ENCODE measurements at places on chromosomes 5 and 9.
A peak's percentile ranks its signal among the peaks of the same experiment; 100 is the strongest.

DNA sequence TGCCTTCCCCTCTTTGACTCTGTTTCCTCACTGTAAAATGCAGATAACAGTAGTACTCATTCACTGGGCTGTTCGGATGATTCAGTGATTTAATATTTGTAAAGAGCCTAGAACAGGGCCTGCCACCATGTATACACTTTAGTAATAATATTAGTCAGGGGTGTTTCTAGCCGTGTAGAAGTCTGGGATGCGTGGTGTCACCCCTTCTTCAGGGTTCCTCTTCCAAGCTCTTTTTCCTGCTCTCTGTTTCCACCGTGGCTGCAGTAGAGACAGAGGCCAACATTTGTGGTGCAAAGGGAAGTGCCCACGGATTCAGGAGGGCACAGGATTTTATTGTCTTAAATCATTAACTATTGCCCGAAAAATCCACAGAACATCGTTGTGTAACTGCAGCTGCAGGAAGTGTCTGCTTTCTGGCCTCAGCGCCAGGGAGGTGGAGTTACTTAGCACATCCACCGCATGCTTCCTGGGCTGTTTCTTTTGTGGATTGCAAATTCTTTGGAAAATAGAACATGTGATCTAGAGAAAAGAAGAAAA, 61.7 kb downstream of the TRIO start:
- no peak for DNase-seq

- no peak for DNase-seq
These were observed 153.2 kb upstream of the MEF2C start for GRCh38 chr5:89036166-89036565.

DNA sequence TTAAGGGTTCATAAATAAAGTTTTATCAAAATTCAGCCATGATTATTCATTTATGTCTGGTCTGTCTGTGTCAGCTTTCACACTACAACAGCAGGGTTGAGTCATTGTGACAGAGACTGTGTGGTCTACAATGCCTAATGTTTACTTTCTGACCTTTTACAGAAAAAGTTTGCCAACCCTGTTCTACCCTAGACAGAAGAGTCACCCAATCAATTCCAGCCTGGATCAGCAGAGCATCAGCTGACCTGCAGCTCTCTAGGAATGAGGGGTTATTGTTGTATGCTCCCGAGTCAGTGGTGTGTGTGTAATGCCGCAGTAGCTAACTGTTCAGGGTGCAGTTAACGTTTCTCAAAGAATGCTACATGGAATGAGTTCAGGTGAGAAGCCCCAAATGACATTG, 87.3 kb downstream of the HRH2 start:
- DNase-seq = no peak

DNA sequence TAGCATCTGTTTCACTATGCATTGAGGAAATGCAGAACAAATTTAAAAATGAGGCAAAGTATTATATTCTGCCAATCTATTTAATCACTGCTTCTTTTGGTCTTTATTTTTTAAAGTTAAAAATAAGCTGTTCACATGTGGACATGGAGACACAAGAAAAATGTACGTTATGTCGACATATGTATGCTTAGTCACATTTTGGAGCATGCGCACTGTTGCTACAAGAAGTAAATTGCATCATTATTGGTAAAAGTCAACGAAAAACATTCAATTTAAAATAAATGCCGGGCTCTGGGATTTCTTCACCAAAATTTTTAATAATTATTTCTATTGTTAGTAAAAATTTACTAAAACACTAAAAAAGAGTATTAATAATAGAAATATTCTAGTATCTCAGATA, 876.3 kb upstream of the CTNND2 start:
- no peak for DNase-seq

GRCh38 chr5:138803935-138804334, 50.7 kb downstream of the CTNNA1 start:
- no peak for DNase-seq

DNA sequence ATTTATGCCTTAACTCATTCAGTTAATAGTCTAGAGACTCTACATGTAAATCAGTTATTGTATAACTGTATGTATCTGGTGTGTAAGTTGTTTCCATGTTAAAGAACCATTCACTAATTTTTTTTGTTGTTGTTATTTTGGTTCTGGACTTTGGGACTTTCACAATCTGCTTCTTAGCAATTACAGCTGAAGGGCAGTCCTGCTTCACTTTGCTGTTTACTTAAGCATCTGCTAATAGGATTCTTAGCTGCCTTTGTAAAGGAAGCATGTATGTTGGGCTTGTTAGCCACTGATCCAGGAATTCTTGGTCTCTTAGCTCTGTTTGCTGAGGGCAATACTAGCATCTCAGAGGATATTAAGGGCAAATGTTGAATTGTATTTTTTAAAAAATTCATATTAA, 97.0 kb downstream of the FOCAD start:
- DNase-seq = no peak

GRCh38 chr5:97666783-97667182, 483.7 kb upstream of the RIOK2 start:
- no peak for DNase-seq

DNA sequence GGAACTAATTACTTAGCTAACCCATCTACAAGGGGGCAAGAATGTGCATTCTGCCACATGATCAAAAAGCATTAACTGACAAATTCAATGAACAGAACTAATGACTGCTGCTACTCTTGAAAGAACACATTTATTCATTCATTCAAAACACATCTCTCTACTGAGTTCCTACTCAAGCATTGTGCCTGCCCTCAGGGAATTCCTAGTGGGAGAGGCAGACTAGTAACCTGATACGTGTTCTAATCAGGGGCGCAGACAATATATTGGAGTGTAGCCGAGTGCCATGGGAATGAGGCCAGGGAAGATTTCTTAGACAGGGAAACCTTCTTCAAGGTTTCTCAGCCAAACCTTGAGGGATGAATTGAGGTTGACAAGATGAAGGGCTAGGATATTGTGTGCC, 56.7 kb upstream of the PAPPA start:
- DNase-seq = no peak

GRCh38 chr5:534743-535671, 10.8 kb upstream of the SLC9A3 start:
- peak; percentile 7 for DNase-seq

DNA sequence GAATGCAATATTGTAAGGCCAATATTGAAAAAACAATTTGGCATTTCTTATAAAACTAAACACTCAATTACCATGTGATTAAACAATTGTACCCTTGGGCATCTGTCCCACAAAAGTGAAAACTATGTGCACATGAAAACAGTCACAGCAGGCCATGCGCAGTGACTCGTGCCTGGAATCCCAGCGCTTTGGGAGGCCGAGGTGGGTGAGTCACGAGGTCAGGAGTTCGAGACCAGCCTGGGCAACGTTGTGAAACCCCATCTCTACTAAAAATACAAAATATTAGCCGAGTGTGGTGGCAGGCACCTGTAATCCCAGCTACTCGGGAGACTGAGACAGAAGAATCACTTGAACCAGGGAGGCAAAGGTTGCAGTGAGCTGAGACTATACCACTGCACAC, 343.7 kb downstream of the DMRTA1 start:
- no peak for DNase-seq

GRCh38 chr9:85420750-85421149, 321.0 kb downstream of the AGTPBP1 start:
- no peak for DNase-seq

GRCh38 chr5:97191893-97192292, 8.8 kb upstream of the RIOK2 start:
- no peak for DNase-seq

GRCh38 chr5:174903172-174903732, 178.9 kb downstream of the MSX2 start:
- no peak for DNase-seq

Data from activated naive CD4-positive, alpha-beta T cell treated with anti-CD3 and anti-CD28 coated beads, Interleukin-2, amount 50 U/mL, for 16 hours (primary cell).